ENCODE measurements at places on chromosomes 2 and 18.

DNA sequence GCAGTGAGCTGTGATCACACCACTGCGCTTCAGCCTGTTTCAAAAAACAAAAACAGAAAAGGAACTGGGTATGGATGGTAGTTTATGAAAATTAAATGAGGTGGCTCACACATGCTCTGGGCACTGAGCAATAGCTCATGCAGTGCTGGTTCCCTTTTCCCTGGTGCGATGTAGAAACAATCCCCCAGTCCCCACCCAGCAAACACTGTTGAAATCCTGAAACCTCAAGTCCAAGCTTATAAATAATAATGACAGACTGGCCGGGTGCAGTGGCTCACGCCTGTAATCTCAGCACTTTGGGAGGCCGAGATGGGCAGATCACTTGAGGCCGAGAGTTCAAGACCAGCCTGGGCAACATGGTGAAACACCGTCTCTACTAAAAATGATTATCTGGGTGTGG is 55.4 kb upstream of the SMAD2 start:
- no peak for DNase-seq

DNA sequence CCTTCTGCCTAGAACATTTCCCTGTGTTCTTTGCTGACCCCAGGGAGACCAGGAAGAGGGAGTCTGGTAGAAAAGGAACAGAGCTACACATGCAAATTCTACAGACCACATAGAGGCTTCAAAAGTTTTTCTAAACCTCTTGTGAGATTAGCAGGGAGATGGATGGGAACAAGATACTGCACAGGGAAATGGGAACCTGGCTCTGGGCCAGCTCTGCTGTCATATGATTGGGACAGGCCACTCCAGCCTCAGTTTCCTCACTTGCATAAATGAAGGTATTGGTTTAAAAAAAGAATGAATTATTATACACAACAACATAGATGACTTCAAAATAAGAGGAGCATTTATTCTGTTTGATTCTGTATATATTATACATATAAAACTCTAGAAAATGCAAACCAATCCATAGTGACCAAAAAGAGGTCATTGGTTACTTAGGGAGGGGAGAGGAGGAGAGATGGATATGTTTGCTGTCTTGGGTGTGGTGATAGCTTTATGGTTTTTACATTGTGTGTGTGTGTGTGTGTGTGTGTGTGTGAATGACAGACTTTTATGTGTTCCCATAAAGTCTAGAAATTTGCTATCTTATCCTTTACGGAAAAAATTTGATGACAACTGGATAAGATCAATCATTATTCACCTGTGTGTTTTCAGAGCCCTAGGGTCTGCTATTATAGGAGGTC is 115.5 kb downstream of the MGAT5 start:
- no peak for DNase-seq

GRCh38 chr2:201432038-201432620 is 19.1 kb downstream of the TRAK2 start:
- DNase-seq, result no peak

DNA sequence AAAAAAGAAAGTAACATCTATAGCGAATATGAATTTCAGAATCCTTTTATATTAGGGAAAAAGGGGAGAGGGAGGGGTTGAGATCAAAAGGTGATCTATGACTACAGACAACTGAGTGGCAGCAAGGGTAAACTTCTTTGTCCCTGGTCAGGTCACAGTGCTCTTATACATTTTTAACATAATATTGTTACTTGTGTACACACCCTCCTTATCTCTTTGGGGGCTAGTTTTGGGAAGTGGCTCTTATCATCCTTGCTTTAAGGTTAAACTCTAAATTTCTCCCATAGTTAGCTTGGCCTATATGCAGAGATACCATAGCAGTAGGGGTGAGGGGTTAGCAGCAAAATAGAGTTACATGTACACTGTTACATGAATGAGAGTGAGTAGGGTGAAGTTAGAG is 31.6 kb upstream of the ATG16L1 start:
- DNase-seq, result no peak

- no peak for DNase-seq
Measured at GRCh38 chr2:106098664-106099063, 95.4 kb downstream of the UXS1 start.

DNA sequence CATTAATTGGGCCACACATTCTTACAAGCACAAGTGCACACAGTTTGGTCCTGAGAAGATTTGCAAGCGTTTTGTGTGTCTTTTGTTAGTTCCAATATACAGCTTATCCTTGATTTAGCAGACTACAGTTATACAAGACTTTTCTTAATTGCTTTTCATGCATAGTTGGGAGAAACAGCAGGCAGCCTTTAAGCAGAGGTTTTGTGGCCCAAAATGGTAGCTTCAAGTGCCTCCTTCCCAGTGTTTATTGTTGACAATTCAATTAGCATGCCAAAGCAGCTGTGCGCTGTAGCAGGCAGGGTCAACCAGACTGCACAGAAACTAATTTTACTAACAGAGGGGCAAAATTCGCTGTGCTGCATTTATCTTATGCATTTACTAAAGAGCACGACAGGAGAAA is 47.5 kb downstream of the FRZB start:
- no peak for DNase-seq

GRCh38 chr2:99645960-99646359 is 156.1 kb upstream of the REV1 start:
- no peak for DNase-seq

DNA sequence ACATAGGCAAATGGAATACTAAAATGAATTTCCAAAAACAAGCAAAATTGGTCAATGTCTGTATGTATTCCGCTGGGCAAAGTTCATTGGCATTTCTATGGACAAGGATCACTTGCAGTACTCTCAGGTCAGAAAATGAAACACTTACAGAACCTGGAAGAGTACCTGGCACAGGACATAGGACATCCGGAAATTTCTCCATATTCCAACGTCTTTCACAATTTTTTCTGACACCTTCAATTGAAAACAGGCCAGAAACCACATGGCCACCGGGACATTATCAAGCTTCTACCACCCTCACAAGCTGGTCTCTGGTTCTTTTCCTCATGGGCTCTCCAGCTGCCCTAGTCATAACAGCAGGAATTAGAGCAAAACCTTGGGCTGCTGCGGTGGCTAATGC is 96.9 kb upstream of the MSH6 start:
- DNase-seq, result no peak

GRCh38 chr2:189276277-189276676 is 96.7 kb upstream of the COL5A2 start:
- no peak for DNase-seq

- no peak for DNase-seq
Measured at GRCh38 chr2:207883002-207883780, 113.5 kb upstream of the FZD5 start.

DNA sequence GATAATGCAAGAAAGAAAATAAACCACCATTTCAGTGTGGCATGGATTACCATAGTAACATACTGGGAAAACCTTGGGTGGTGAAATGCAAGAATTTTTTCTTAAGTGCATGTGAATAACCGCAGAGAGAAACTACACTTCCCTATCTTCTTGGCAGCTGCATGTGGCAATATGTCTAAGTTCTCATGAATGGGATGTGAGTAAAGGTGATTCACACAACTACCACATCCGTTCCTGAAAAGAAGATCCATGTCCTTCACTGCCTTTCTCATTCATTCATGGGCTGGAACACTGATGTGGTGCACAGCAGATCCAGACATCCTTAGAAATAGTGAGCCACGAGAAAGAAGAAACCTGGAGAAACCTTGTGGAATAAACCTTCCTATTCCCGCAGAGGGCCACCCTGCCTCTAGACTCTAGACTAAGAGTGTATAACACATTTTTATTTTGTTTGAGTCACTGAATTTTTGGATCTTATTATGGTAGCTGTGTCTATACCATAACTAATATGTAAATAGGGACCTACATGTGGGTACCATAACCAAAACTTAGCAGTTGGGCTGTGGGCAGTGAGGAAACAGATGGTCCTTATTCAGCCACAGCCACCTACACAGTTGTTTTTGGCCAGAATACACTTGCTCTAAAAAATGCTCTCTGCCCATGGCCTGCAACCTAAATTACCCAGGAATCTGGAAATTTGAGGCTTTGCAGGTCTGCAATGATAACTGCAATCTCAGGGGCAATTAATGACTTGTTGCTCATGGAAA is 573.3 kb downstream of the LRP1B start:
- DNase-seq, result no peak

DNA sequence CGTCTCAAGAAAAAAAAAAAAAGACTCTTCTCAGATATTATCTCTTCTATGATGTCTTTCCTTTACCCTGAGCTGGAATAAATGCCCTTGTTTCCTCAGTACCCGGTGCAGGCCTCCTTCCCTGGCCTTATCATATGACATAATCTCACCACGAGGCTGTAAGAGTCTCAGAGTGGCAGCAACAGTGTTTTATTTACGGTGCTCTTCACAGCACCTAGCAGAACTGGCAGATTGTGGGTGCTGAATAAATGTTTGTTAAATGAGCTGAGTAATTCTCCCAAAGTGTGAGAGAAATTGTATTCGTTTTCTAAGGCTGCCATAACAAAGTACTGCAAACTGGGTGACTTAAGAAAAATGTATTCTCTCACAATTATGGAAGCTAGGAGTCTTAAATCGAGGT is 82.8 kb upstream of the CD28 start:
- no peak for DNase-seq

DNA sequence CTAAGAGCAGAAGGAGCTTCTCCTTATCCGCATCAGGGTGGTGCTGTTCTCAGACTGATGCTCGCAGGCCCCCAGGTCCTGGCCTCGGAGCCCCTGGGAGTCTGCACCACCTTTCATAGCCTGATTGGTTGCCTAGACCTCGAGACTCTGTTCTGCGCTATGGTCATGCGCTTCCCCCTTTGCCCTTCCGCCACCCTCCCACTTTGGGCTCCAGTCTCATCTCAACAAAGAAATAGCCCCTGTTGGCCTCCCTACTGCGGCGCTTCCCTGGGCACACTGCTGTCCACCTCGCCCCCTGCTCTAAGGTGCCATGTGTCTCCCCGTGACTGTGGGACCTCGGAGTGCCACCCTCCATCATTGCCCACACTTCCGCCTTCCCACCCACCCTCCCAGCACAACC is 102.9 kb upstream of the TWIST2 start:
- no peak for DNase-seq

GRCh38 chr2:235371018-235371417 is 122.8 kb upstream of the AGAP1 start:
- DNase-seq, result no peak

GRCh38 chr18:80175451-80176204 is 66.6 kb downstream of the ADNP2 start:
- no peak for DNase-seq

GRCh38 chr18:52007105-52007504 is 332.9 kb upstream of the DCC start:
- DNase-seq, result no peak

DNA sequence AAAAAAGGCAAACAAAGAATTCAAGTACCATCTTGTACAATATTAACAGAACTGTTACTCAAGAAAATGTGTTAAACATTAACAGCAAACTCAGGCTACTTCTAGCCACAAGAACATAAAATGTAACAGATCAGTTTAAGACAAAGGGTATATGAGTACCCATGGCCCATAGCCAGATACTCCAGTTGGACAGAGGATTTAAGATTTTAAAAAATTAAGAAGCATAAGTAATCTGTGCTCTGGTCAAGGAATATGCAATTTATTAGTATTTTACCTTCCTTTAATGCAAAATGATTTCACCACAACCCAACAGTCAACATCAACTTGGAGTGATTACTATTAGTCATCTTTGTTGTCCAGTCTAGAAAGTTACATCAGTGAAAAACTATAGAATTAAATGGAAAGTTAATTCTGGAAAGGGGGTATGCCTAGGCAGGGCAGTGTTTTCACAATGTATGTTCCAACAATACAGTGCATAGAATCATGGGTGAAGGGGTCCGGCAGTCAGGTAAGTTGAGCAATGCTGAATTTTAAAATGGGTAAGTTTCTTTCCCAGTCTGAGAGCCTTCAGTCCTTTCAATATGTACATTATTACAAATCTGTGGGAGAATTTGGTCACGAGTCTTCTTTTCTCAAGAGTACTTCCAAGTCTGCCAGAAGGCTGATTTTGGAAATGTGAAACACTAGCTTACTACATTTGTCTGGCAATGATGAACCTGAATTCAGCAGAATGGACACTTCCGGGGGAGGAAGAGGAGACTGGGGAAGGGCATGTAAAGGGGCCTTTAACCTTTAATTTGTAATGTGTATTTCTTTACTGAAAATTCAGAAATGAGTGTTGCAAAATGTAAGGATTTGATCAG is 34.5 kb downstream of the SFT2D3 start:
- no peak for DNase-seq

DNA sequence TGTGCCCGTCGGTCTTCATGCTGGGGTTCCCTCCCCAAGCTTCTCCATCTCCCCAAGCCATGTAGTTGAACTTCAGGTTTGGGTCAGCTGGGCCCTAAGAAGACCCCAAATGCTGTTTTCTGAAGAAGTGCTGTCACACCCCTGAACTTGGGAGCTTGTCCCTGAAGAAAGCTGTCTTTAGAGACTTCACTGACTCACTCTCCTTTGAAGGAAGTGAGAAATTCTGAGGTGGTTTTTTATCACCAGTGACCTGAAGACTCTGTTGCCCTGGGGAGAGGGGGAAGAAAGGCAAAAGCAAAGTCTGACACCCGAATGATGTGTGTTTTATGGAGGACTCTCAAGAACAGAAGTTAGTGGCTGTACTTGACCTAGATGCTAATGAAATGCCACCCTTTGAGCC is 83.6 kb upstream of the BCL2L11 start:
- DNase-seq, result no peak

- no peak for DNase-seq
Measured at GRCh38 chr2:101971836-101972235, 19.9 kb upstream of the IL1R2 start.

DNA sequence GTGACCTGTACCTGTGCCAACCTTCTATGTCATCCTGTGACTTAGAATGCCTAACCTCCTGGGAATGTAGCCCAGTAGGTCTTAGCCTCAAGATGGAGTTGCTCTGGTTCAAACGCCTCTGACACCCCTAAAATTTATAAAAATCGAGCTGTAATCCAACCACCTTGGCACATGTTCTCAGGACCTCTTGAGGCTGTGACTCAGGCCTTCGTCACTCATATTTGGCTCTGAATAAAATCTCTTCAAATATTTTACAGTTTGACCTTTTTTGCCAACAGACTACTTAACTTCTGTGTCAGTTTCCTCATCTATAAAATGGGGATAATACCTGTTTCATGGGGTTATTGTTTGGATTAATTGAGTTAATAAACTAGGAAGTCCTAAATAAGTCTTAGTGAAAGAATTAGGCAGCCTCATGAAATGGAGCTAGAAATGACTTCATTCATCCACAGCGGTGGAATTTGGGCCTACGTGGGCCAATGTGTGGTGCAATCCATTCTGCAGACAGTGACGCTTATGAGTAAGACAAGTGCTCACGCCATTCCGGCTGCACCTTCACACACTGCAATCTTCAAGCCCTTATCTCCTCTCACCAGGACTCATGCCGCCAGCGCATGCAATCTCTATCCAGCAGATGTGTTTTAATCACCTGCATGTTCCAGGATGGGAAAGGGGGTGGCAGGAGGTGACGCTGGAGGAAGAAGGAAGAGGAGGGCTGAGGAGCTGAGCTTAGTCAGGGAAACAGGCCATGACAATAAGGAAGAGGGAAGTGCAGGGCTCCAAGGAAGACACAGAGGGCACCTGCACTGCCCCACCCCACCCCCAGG is 2.0 kb upstream of the UBE2F start:
- no peak for DNase-seq
